ENCODE measurements at places on chromosomes 1 and 21.

DNA sequence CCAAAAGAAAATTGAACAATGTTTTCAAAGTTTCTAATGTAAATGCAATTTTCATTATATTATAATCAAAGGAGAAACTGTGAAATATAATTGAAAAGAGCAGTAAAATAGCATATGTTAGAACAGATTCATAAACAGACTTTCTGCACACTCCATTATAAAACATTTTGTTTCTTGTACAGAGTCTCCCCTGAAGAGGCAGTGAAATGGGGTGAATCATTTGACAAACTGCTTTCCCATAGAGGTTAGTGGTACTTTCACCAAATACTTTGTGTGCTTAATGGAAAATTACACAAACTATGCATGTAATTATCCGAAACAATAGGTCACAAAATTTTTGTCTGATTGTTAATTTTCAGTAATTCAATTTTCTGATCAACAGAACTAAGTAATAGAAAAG is 1.9 kb downstream of the RGS18 start:
- DNase-seq, result no peak

DNA sequence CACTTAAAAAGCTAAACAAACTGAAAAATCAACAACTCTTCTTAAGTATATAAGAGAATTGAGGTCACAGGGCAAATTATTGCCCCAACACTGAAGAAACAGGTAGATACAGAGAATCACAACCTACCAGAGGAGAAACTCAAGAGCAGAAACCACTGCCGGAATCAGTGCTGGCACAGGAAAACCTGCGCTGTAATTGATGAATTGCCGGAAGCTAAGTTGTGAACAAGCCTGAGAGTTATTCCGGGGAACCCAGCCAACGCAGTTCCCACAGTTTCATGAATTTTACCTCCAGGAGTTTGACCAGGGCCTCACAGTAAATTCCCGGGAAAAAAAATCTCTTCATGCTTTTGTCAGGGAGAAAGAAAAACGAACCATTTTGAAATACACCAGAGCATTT is 657.1 kb upstream of the BRINP3 start:
- DNase-seq, result no peak

DNA sequence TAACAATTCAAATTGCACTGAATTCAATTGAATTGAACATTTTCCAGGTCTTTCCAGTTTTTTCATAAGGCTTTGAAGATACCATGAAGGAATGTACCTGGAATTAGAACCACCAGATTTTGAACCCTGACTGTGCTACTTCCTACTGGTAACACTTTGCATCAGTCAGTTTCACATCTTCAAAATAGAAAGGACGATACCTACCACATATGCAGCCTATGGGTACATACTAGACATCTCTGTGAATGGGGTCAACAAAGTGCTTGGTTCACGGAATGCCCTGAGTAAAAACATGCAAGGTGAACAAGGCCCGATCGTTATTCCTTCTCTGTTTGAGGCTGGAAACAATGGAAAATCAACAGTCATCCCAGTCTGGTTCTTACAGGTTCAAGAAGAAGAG is 41.2 kb upstream of the WLS start:
- no peak for DNase-seq

GRCh38 chr1:3677484-3677883 is 25.2 kb downstream of the TP73 start:
- DNase-seq, result no peak

DNA sequence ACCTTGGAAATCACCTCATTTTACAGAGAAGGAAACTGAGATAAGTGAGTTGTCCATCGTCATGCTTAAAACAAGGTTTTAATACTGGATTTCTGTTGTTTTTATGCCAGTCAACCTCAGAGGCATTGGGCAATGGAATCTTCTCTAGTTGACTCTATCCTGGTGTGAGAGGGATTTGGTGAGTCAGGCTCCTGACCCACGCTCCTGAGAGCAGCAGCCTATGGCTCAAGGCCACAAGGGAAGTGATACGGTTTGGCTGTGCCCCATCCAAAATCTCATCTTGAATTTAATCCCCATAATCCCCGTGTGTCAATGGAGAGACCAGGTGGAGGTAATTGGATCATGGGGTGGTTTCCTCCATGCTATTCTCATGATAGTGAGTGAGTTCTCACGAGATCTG is 90.1 kb downstream of the TLR5 start:
- DNase-seq, result no peak

DNA sequence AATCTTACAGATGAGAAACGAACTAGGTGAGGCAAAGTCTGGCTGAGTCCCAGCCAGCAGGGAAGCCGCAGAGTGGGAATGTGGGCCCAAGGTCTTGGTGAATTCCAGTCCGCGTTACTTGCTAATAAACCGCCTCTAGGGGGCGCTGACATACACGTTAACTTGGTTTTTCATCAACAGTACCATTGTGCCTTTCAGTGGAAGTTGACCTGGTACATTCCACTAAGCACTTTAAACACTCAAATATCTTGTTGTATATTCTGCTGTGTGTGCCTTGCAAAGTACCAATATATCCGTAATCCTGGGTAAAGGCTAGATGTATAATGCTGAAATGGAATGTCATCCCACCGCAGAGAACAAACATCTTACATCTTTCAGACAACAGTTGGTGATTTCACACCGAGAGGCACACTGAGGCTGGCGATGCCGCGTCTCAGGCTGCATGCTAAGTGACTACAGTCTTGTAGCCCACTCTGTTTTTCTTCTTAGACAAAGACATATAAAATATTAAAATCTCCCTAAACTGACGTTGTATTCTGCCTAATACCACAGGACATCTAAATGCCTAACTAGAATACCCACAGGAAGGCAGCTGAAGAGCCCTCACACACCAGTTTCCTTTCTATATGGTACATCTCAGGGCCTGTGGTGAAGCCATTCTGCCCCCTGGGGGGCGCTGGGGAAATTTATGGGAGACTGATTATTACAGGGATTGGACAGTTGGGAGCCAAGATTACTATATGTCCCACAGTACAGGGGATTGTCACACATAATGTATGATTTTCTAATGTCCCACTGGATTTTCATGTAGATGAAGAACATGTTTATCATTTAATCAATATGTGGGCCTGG is 49.2 kb upstream of the C1orf198 start:
- peak; percentile 69 for DNase-seq

DNA sequence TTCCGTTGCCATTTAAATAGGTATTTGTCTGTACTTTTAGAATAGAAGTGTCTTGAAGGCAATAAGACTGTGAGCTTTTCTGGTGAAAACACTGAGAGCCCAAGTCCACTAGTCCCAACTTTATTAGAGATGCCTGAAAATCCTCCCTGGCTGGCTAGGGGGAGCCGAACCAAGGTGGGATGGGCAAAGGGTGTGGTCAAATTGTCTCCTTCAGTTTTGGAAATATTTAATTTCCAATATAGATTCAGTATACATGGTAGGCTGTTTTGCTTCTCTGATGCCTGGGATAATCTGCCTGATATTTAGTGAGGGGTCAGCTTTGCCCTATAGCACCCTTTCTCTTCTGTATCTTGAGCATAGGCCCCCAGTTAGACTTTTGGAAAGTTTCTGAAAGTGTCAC is 3.5 kb downstream of the ROR1 start:
- no peak for DNase-seq

GRCh38 chr1:52288286-52288685 is 77.7 kb downstream of the CC2D1B start:
- DNase-seq, result no peak

GRCh38 chr1:156822680-156823079 is 6.0 kb upstream of the SH2D2A start:
- DNase-seq, result no peak

- DNase-seq, result no peak
These were observed 21.2 kb upstream of the BCAR3 start for GRCh38 chr1:93702828-93703183.

- no peak for DNase-seq
These were observed 15.2 kb upstream of the YRDC start for GRCh38 chr1:37822906-37823815.

GRCh38 chr1:194570476-194570875 is 1384.1 kb upstream of the B3GALT2 start:
- no peak for DNase-seq

GRCh38 chr1:20474333-20474975 is 11.6 kb downstream of the CAMK2N1 start:
- DNase-seq, result no peak

GRCh38 chr1:200925831-200926230 is 31.1 kb downstream of the INAVA start:
- DNase-seq, result no peak

DNA sequence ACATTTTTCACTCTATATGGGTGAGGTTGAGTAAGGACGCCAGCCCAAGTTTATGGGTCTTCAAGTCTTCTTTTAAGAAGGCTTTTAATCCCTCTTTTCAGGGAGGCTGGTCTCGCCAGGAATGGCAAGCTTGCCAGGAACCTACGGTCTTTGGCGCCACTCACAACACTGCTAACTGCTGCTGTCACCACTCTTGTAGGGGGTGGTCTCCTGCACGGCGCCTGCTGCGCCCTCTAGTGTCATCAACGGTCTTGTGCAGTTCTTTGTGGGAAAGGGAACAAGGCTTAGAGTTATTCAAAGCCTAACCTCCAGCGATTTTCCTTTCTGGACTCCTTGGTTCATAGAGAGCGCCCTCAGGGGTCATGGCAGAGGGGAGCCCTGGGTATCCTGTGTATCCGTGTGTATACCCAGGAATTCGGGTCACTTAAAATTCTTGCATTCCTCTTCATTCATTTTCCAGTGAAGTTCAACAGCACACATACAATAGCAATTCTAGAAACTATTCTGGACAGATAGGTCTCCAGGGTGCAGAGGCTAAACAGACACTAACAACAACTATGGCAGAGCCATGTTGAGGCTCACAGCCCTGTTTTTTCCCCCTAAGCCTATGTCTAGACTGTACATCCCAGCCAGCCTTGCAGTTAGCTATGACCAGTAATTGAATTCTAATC is 392.8 kb upstream of the CAMK1G start:
- no peak for DNase-seq

DNA sequence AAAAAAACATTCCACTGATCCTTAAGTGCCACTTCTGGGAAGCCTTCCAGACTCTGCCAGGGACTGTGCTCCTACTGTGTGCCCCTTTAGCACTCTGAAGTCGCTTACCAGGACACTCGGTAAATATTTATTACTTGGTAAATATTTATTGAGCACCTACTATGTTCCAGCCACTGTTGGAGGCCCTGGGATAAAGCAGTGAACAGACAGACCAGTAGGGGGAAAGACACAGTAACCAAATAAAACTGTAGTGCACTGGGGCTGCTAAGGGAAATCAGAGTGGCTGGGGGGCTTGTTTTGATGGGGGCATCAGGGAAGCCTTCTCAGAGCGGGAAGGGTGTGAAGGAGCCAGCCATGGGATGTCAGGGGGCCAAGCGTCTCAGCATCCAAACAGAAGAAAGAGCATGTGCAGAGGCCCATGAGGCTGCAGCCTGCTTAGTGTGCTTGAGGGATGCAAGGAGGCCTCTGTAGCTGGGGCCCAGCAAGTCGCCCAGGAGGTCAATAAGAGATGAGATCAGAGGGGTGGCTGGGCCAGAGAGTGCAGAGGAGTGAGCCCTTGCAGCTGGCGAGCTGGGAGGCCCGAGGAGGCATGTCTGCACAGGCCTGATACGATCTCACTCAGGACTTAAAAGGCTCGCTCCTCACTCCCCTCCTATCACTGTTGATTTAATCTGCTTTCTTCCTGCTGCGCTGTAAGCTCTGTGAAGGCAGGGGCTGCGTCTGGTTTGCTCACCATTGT is 28.6 kb downstream of the KAZN start:
- DNase-seq, result no peak

DNA sequence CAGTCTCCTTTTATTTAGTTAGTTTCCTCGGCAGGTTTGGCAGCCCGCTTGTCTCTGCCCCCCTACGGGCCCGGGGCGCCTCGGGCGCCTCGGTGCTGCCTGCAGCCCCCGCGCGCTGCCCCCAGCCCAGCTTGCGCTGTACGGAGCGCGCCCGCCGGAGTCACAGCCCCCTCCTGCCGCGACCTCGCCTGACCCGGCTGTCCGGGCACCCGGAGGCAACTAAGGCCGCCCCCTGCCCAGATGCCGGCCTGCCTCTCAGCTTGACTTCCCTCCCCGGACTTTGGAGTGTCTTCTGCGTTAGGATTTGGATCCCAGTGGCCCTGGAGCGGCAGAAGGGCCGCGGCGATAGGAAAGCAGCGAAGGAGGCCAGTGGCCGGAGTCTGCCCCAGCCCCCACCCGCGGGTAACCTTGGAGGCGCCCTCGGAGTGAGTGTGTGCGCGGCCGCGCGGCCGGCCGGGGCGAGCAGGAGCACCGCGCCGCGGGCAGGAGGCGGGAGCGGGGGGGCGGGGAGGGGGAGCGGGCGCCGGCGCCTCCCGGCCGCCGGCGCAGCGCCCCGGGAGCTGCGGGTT is 7.6 kb downstream of the CDKN2C start:
- DNase-seq, result peak; percentile 46

- DNase-seq, result no peak
These were observed 15.4 kb downstream of the FMOD start for GRCh38 chr1:203335503-203335902.

- no peak for DNase-seq
These were observed 55.4 kb downstream of the OPTC start for GRCh38 chr1:203549309-203549708.

DNA sequence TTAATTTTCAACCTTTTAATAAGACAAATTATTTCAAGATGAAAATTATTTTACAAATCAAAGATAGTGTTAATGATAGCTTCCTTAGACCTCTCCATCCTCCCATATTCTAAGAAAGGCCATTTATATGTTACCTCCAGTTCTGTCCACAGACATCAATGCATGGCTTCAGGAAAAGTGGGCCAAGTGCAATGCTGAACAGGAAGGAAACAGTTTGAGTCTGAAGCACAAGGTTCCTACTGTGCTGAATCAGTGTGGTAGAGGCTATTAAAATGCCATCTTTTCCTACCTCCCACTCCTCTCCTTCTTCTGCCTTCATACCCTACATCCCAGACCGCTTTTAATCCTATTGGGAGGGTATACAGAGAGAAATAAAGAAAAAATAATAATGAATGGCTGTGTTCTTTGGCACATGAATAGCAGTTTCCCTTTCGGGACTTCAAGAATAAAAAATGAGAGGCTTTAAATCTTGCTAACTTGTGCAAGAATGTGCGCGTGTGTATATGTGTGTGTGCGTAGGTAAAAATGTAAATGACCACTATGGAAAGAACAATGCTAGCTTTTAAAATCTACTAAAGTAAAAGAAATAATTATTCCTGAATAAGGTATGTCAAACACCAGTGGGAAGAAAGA is 62.6 kb upstream of the C1orf105 start:
- DNase-seq, result no peak

GRCh38 chr1:230957580-230957989 is 21.1 kb downstream of the TTC13 start:
- DNase-seq, result no peak

GRCh38 chr21:45982092-45982757 is 655 bp downstream of the COL6A1 start:
- DNase-seq, result no peak

DNA sequence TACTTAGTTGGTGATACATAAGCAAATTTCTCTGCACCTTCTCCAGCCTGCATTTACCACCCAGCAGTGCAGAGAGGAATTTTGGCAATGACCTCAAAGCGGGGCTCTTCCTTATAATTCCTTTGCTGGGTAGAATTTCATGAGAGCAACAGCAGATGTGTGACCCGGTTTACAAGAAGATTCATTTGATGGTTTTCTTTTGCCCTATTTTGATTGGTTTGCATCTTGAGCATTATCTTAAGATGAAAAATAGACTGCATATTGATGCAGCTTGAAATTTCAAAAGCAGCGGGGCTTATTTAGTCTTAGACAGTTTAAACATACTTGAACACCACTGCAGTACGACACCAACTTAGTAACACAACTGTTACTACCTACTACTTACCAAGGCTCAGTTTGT is 378.9 kb downstream of the TTLL7 start:
- no peak for DNase-seq

Measured in dorsolateral prefrontal cortex (tissue), 122 donors.